ENCODE measurements at places on chromosomes 2 and 18. TPM values are rescaled to one million over a fixed set of nuclear protein-coding genes. Genes with fewer than 3 reads are reported as not detected.
A peak's percentile ranks its signal among the peaks of the same experiment; 100 is the strongest.

- no peak for DNase-seq
Measured at GRCh38 chr2:17242813-17243485, 275.3 kb downstream of the RAD51AP2 start.

- no peak for DNase-seq
Measured at GRCh38 chr2:100941646-100942240, 60.3 kb upstream of the RPL31 start.

DNA sequence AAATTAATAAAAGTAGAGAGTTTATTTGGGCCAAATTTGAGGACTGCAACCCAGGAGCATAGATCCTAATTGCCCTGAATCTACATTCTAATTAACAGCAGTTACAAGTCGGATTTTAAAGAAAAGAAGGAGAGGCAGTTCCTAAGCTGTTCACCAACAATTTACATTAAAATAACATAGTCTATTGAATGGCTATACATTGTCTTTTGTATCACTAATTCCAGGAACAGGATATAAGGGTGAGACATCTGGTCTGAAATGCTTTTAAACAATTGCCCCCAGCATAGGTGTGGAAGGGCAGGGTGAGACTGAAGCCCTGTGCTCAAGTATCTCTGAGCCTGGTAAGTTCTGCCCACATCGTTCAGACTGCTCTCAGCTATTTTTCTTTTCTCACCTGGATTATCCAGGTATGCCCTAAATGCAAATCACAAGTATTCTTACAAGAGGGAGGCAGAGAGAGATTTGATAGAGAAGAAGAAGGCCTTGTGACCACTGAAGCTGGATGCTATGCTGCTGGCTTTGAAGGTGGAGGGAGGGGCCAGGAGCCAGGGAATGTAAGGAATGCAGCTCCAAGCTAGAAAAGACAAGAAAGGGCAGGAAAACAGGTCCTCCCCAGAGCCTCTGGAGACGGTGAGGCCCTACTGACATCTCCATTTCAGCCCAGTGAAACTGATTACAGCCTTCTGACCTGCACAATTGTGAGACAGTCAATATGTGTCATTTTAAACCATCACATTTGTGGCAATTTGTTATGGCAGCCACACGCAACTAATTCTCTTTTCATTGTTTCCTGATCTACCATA lies 189.4 kb upstream of the ARL4C start:
- DNase-seq = no peak

Gene NAGK
- polyA plus RNA-seq = 90.5 TPM

DNA sequence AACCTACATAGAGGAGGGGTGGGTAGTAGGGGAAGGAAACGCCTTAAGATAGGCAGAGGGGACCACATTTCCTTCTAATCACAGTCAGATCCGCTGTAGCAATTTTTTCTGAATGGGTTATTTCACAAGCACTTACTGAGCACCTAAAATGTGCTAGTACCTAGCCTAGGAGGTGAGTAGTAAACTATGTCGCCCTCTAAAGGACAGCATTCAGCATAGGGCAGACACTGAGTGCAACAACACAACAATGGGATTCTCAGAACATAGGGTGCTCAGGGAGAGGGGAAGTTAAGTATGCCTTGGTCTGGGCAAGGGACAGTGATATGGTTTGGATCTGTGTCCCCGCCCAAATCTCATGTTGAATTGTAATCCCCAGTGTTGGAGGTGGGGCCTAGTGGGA lies 166.1 kb upstream of the RAB6C start:
- DNase-seq = no peak

Gene MREG
- 14.7 TPM for polyA plus RNA-seq

DNA sequence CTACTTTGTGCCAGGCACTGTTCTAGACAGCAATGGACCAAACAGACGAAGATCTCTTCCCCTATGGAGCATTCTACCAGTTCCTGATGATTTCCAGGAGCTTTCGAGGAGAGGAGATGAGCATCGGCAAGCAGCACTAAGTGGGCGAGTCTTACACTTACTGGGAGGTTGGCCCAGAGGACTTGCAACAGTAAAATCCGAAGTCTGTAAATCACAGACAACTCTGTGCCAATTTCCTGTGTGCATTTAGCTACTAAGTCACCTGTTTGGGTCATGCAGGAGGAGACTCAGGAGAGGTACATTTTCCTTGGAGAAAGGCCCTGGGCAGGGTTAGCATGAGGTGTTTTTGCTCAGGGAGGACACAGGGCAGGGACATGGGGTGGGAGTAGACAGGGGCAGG lies 58.9 kb downstream of the TRPM8 start:
- no peak for DNase-seq

GRCh38 chr2:39739386-39739785 lies 39.7 kb downstream of the THUMPD2 start:
- DNase-seq = no peak

Gene CNPPD1
- polyA plus RNA-seq = 43.0 TPM

DNA sequence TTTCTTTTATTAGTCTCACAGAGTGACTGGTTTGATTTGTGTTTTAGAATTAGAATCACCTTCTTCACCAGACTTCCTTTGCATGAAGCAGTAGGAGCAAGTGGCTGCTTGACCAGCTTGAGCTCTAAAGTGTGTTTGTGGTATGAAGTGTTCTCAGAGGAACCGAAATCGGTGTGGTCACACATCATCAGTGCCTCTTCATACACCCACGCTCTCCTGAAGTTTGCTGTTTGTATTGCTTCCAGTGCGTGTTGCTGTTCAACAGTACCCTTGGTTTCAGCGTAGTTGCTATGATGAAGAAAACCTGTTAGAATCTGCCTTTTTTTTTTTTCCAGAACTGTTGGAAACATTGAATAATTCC lies 77.9 kb downstream of the LIMS1 start:
- peak; percentile 76 for DNase-seq

- no peak for DNase-seq
Measured at GRCh38 chr18:446941-447560, 53.5 kb downstream of the COLEC12 start.

Gene REG1B
- not detected for polyA plus RNA-seq

GRCh38 chr18:24988253-24988840 lies 363.6 kb downstream of the ZNF521 start:
- no peak for DNase-seq

Gene STPG4
- 0.26 TPM for polyA plus RNA-seq

- DNase-seq = no peak
Measured at GRCh38 chr2:237733677-237734300, 64.8 kb upstream of the RBM44 start.

Gene FBXO15
- polyA plus RNA-seq = 4.4 TPM

Gene PMS1
- 39.0 TPM for polyA plus RNA-seq

DNA sequence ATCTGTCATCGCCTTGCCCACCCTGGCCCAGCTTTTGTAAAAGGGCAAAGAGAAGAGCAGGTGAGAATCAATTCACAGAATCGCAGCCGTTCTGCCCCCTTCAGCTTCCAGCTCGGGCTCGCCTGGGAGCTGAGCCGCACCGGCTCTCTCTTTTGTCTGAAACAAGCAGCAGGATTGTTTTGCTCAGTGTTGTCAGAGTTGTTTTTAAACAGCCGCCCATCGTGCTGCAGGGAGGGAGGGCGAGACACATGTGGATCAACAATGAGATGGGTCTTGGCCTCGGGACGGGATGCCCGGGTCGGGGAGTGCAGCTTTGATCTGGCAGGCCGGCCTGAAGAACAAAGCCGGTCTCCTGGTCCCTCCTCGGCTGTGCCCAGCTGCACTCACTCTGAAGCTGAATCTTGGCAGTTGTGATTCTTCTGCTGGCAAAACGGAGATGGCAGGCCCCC lies 39.7 kb upstream of the HDAC4 start:
- DNase-seq = no peak

- no peak for DNase-seq
Measured at GRCh38 chr2:118843483-118844132, 3.8 kb downstream of the EN1 start.

DNA sequence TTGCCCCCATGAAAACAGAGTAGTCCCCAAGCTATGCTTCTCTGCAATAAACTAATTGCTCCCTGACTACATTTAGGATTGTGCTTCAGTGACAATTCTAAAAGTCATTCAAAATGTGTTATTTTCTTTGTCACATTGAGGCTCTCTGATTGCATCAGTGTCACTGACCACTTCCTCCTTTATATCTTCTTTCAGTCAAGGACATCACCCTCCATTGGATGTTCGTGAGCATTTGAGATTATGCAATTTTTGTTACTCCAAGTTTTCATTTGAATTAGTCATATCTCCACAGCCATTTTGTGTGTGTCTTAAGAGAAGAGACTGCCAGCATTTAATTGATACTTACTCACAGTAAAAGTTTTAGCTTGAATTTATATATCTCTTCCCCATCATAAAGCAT lies 780.8 kb upstream of the GCFC2 start:
- DNase-seq = no peak

GRCh38 chr2:145752091-145752806 lies 1232.3 kb upstream of the ZEB2 start:
- peak; percentile 80 for DNase-seq

GRCh38 chr2:142944721-142945120 lies 67.3 kb downstream of the KYNU start:
- DNase-seq = no peak

DNA sequence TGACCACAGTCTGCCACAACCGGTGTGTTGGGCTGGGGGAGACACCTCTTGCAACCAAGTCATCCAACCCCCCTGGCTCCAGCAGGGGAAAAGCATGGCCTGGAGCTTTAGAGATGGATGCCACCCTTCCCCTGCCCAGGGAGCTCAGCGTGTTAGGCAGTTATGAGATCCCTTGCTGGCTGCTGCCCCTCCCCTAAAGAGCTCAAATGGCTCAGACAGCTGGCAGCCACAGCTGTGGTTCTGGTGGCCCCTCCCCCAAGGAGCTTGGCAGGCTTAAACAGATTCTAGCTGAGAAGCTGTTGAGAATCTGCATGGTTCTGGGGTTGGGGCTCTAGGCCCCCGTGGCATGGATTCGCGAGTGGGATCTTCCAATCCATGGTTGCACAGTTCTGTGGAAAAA lies 64.7 kb downstream of the TEX51 start:
- no peak for DNase-seq

GRCh38 chr2:23626701-23627230 lies 241.8 kb downstream of the KLHL29 start:
- DNase-seq = no peak

GRCh38 chr2:239259603-239260298 lies 141.1 kb downstream of the HDAC4 start:
- DNase-seq = no peak

DNA sequence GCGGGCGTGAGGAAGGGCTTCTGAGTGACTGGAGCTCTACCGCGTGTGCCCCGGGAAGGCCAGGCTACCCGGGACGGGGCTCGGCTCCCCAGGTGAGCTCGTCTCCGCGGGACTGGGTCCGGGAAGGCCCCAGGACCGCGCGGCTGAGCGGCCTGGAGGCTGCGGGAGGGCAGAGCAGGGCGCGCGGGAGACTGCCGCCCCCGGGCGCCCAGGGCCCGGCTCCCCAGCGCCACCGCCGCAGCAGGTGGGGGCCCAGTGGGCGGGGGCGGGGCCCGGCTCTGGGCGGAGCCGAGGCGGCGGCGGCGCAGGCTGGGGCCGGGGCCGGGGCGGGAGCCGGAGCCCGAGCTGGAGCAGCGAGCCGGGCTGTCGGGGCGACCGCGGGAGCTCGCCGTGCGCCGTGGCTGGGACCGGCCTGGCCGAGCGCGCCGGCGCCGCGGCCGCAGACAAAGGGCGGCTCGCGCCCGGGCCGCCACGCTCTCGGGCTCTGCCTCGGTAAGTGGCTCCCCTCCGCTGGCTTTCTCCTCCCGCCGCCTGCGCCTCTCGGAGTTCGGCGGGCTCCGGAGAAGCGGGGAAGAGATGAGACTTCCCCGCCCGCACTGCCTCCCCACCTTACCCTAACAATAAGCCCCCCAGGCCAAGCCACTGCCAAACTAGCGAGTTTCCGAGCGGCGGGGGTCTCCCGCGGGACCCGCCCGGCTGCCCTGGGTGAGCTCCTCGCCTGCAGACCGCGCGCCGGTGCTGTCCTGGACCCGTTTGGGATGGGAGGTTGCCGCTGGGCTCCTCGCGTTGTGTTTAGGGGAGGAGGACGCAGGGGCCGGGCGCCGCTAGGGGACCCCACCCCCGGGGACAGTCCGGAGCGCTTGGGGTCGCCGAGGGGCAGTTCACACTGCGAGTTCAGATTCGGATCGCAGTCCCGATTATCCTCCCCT lies at the start of gene MAPK4:
MAPK4 (plus strand) TSS at position 336 of the 929 bp plus-strand sequence. CDS start 103,872 bp downstream, outside the sequence.
- peak; percentile 24 for DNase-seq

GRCh38 chr2:126312579-126312978 lies 343.4 kb upstream of the GYPC start:
- DNase-seq = no peak

Gene CDC42EP3
- polyA plus RNA-seq = 26.6 TPM

DNA sequence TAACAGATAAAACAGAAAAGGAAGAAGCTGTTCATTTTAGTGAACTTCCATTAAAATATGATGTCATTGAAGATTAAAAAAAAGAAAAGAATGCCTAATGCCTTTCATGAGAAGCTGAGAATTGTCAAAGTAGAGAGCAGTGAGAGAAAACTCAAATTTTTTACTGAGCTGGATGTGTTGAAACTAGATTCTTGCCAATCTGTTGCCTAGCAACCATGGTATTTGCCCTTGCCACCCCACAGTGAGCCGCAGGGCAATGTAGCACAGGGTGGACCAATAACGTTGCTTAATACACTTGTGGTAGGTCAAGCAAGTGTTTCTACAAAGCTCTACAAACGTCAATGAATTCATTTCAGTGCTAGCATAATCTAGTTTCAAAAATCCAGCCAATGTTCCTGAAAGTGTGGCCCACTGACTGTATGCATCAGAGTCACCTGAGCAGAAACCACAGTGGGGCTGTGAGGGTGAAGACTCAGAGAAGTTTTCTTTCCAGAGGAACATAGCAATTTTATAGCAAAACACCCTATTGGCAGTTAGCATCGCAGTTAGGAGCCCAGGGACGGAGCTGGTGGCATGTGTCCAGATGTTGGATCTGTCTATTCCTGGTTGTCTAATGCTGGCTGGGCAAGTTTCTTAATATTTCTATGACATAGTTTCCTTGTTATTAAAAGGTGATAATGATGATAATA lies 132.2 kb downstream of the DOCK10 start:
- DNase-seq = peak; percentile 70

DNA sequence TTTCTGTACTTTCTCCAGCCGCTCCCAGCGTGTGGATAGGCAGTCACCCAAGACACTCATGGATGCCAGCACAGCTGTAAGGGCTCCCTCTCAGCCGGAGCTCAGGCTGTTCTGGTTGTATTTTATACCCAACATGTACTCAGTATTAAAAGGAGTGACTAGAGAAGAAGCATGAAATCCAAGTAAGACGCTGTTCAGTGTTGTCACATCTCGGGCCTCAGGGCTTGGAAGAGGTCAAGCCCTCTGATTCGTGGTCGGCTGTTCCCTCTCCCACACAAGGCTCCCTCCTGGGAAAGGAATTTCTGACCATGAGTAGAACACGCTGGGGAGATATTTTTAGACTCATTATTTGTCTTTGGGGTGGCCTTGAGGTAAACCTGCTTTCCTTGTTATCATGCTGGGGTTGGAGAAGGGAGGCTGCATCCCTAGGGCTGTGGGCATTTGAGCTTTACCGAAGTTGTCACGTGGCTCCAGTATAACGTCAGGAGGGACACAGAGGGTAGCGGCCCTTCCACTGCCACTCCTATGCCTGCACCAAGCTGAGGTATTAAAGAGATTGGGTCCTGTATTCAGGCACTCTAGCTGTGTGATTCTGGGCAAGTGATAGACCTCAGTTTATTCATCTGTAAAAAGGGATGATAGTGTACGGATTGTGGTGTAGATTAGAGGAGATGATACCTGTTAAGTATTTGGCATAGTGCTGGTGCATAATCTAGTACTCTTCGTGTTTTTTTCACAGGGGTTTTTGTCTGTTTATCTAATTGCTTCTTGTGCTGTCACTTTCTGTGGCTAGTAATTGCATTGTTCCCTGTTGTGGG lies 34.1 kb downstream of the HK2 start:
- no peak for DNase-seq

Gene LCT
- polyA plus RNA-seq = 0.12 TPM

Gene CCDC148
- 2.7 TPM for polyA plus RNA-seq

Gene TFPI
- 184 TPM for polyA plus RNA-seq

- no peak for DNase-seq
Measured at GRCh38 chr18:75375341-75375740, 52.2 kb downstream of the SMIM21 start.

GRCh38 chr2:105738658-105739241 lies 6.0 kb upstream of the NCK2 start:
- no peak for DNase-seq

All from right lung (tissue), 10 donors.